ENCODE measurements at places on chromosomes 6 and 20.

DNA sequence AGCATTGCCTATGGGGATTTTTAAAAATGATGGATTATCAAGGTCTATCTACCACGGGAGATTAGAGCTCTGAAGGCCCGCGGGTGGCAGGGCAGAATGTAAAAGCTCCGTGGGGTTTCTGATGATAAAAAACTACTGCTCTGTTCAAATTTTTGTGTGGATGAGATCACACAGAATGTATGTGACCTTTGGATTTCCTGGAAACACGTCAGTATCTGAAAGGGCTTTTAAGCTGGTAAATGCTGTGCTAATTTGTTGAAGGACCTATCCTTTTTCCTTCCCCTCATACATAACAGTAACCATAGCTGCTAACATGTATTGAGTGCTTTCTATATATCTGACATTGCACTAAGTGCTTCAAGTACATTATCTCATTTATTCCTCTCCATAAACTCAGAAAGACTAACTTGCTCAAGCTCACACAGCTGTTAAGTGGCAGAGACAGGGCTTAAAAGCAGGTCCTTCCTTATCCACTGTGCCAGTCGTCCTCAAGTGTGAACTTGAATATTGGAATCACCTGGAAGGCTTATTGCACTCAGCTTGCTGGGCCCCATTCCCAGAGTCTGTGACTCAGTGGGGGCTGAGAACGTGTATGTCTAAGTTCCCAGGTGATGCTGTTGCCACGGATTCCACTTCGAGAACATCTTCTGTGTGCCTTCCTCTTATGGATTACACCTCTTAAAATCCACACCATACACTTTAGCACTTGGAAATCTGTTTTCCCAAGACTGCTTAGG, 1.9 kb upstream of the TMEM242 start:
- H3K36me3 ChIP-seq, result peaks cover 15% of the 10 kb centered on the region
- peak overlapping the region; percentile 97 for H3K27ac ChIP-seq
- DNase-seq, result no peak

DNA sequence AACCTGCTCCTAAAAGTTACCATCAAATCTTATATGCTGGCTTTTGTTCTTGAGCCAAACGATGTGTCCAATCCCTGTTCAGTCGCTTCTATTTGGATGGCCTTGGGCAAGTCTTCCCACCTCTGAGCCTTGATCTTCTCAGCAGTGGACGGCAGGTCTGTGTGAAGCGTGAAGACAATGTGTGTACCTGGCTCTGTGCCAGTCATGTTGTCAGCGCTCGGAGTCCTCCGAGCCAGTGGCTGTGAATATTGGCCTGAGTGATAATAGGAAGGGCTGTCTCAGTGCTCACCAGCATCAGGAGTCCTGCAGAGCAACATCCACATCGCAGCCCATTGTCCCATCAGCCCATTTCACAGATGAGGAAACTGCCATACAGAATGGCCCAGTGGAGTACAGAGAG, 219.0 kb downstream of the CDC5L start:
- no peaks in the 10 kb centered on the region for H3K36me3 ChIP-seq
- H3K27me3 ChIP-seq, result peaks cover 13% of the 10 kb centered on the region
- H3K4me3 ChIP-seq, result no peak overlapping the region
- peak; percentile 22 for DNase-seq
- H3K27ac ChIP-seq, result no peak overlapping the region
- peaks cover 7% of the 10 kb centered on the region for H3K4me1 ChIP-seq

GRCh38 chr6:150078788-150079187, 9.9 kb upstream of the ULBP3 start:
- no peaks in the 10 kb centered on the region for H3K4me1 ChIP-seq
- H3K4me3 ChIP-seq, result no peak overlapping the region
- no peaks in the 10 kb centered on the region for H3K36me3 ChIP-seq
- H3K27ac ChIP-seq, result no peak overlapping the region
- H3K27me3 ChIP-seq, result peaks cover 27% of the 10 kb centered on the region

DNA sequence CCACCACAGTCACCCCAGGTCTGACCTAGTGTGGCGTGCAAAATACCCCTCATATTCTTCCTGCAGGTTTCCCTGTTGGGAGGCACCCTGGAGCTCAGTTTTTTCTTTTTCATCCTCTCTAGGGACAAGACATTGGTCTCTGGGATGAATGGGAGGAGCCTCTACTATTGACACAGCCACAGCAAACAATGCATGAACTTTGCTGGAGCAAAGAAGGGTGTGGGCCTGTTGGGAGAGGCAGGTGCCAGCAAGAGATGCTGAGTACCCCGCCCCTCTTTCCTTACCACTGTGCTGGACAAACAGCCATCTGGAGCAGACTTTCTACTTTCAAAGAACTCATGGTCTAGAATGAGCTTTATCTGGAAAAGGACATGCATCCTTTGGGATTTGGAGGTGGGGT, 10.1 kb downstream of the TGM3 start:
- H3K36me3 ChIP-seq, result no peaks in the 10 kb centered on the region
- no peak overlapping the region for H3K27ac ChIP-seq
- H3K4me3 ChIP-seq, result no peak overlapping the region
- DNase-seq, result no peak
- peaks cover 52% of the 10 kb centered on the region for H3K27me3 ChIP-seq

DNA sequence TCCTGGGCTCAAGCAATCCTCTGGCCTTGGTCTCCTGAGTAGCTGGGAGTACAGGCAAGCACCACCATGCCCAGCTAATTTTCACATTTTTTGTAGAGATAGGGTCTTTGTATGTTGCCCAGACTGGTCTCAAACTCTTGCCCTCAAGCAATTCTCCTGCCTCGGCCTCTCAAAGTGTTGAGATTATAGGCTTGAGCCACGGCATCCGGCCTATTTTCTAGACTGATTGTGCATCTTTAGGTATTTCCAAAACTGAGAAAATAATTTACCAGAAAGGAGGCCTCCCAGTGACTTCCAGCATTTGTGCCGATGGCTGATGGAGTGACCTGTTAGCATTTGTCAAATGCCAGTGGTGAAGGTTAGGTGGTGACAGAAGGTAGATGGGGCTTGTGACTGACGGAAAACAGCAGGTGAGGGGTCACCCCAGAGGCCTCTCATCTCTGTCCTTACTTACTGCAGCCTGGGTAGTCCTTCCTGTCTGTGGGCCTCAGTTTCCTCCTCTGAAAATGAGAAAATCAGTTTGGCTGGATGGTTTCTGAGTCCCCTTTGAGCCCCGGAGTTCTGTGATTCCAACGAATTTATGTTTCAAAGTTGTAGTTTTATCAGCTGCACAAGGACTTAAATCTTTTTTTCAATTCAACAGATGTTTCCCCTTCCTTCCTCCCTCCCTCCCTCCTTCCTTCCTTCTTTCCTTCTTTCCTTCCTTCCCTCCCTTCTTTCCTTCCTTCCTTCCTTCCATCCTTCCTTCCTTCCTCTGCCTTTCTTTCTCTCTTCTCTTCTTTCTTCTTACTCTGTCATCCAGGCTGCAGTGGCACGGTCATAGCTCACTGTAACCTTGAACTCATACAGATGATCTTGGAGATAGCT, 53.5 kb downstream of the TGM2 start:
- DNase-seq, result no peak
- no peaks in the 10 kb centered on the region for H3K36me3 ChIP-seq
- no peaks in the 10 kb centered on the region for H3K27me3 ChIP-seq
- H3K4me1 ChIP-seq, result peaks cover 55% of the 10 kb centered on the region
- peak overlapping the region; percentile 92 for H3K27ac ChIP-seq

GRCh38 chr6:11889572-11889971, 111.0 kb upstream of the ADTRP start:
- H3K4me3 ChIP-seq, result no peak overlapping the region
- no peaks in the 10 kb centered on the region for H3K36me3 ChIP-seq
- H3K27ac ChIP-seq, result no peak overlapping the region
- no peak for DNase-seq
- H3K4me1 ChIP-seq, result no peaks in the 10 kb centered on the region

Measured in left ventricle myocardium inferior (tissue), 1 donor.